ENCODE measurements at places on chromosomes 7 and 10.

DNA sequence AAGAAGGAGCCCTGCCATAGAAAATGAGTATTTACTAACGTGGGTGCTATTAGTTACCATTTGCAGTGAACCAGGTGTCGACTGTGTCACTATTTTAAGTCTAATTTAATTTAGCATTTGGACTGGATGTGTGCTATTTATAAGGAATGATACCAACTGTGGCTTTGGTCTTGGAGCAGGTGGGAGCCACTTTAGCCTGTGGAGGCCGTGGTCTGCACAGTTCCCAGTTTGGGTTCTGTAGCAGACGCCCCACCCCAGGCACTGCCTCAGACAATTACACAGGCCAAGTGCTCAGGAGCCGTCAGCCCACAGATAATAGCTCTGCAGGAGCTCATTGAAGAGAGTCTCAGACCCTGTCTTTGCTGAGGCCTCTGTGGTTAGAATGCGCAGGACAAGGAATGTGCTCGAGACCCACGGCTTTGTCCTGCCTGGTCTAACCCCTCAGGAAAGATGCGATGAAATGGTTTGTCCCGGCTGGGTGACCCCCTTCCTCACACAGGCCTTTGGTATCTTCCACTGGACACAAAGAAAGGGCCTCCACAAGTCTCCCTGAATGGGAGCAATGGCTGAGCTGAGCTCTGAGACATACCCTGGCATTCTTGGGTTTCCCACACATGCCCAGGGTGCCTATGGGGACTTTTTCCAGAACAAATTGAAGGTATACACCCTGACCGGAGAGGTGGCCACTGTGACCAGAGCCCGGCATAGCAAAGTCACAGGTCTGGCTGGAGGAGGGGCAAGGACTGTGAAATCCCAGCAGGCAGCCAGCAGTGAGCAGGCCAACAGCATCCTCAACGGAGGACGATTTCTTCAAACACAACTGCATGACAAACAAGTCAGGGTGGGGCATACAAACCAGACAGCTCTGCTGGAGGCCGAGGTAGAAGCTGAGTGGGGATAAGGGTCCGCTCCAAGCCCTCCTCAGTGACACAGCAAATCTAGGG, 251.2 kb downstream of the ARHGAP12 start:
- DNase-seq: no peak

DNA sequence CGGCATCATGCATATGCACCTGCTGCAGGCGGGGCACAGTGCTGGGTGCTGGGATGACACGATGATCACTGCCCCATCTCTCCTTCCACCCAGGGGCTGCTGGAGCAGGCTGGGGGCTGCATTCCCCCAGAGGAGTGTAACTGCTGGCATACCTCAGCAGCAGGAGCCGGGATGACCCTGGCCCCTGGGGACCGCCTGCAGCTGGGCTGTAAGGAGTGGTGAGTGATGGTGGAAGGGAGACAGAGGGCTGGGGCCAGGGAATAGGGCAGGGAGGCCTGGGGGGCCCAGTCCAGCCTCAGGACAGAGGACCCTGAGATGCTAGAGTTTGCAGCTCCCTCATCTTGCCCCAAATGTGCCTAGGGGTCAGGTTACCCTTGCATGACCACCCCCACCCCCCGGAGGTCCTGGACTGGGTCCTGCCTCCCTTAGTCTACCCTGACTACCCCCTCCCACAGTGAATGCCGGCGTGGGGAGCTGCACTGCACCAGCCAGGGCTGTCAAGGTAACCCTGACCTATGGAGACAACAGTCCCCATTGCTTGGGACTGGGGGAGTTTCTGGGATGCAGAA, 14.5 kb upstream of the ZNF862 start:
- no peak for DNase-seq

GRCh38 chr10:124886195-124886594, 55.7 kb upstream of the ZRANB1 start:
- DNase-seq: no peak

DNA sequence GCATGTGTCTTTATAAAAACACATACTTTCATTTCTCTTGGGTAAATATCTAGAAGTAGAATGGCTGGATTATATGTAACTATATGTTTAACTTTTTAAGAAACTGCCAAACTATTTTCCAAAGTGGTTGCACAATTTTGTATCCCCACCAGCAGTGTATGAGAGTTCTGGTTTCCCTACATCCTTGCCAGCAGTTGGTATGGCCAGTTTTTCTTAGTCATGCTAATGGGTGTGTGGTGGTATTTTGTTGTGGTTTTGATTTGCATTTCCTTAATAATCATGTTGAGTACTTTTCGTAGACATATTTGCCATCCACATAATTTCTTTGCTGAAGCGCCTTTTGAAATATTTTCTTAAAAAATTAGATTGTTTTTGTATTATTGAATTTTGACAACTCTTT, 60.3 kb downstream of the NEUROG3 start:
- no peak for DNase-seq

- no peak for DNase-seq
Measured at GRCh38 chr7:70097645-70098044, 499.4 kb downstream of the AUTS2 start.

DNA sequence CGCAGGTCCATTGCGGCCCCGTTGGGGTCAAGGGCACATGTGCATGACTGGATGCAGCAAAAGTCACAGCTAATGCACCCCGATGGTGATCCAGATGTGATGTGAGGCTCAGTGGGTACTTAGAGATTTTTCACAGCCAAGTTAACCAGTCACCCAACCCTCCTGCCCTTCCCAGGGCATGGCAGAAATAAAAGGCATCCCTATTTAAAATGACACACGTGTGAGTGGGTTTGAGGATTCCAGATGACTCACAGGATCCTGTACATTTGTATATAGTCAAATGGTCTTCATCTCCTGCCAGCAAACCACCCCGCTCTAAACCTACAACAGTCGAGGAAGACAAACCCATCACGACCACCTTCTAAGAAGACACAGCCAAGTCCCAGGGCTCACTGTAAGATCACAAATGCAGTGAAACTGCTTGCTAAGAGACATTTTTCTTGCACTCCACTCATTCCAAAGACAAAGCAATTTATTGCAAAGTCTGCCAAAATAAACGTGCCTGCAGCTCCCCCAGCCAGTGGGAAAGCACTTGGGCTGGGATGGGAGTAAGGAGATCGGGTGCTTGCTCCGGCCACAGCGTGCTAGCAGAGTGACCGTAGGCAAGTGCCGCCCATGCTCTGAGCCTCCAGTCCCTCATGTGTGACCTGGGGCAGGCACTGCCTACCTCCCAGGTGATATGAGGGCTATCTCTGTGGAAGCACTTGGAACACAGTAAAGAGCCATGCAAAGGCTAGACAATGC, 86.6 kb upstream of the MACROH2A2 start:
- DNase-seq: no peak

GRCh38 chr7:81902536-81902935, 132.7 kb upstream of the HGF start:
- DNase-seq: no peak

GRCh38 chr10:133267293-133267692, 9.4 kb downstream of the ADAM8 start:
- no peak for DNase-seq

DNA sequence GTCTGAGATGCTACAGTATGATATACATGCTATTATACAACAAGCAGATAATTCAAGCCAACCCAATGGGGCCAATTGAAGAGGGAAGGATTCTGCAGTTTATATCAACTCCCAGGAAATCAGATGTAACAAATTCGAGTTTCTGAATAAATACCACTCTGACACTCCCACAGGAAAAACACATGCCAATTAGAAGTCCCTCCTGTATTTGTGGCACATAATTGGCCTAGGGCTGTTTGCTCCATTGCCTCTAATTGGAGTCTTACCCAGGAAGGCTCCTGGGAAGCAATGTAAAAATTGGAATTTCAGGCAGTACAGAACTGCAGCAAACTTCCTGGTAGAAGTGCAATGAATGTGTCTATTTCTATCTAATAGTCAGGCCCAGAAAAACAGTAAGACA, 4.7 kb downstream of the PPA1 start:
- no peak for DNase-seq

DNA sequence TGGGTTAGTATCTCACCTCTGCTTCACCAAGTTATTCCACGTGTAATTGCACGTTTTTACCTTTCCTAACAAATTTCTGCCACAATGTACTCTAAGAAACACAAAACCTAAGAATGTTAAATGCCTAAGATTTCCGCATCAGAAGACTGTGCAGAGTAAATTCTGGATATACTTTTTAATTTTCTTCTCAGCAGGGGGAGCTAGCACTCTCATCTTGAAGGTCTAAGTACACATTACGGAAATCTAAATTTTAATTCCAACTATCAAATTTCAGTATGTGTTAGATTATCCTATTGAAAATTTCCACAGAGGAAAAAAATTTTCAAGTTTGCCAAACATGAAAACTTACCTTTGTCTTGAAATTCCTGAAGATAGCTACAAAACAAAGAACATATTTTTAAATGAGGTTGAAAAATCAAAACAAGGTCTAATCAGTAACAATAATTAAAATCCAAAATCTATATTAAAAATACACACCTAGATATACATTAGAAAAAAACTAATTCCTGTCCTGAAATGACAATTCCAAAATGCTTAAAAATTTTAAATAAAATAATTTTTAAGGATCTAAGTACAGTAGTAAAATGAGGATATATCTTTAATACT, 10.5 kb downstream of the SKAP2 start:
- DNase-seq: peak; percentile 30

GRCh38 chr7:88396948-88397322, 90.2 kb upstream of the STEAP4 start:
- no peak for DNase-seq

DNA sequence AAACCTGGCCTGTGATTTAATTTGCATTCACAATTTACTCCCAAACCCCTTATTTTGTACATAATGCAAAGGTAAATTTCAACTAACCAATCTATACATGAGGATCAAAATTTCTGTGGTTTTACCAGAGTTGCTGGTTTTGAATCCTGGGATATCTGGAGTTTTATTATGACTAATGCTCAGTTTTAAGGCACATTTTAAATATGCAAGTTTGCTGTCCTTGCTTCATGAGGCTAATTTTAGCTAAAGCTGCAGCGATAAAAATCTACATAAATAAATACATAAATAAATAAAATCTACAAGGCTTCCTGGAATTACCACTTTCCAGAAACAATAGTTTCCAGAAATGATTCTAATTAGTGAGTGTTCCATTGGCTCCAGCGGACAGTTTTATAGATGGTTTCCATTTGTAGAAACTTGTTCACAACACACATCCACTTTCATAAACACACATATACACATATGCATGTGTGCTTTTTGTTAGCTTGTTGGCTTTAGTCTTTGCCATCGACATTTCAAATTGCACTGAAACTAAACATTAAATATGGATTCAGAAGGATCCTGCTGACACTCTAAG, 339.5 kb upstream of the NRP1 start:
- no peak for DNase-seq

DNA sequence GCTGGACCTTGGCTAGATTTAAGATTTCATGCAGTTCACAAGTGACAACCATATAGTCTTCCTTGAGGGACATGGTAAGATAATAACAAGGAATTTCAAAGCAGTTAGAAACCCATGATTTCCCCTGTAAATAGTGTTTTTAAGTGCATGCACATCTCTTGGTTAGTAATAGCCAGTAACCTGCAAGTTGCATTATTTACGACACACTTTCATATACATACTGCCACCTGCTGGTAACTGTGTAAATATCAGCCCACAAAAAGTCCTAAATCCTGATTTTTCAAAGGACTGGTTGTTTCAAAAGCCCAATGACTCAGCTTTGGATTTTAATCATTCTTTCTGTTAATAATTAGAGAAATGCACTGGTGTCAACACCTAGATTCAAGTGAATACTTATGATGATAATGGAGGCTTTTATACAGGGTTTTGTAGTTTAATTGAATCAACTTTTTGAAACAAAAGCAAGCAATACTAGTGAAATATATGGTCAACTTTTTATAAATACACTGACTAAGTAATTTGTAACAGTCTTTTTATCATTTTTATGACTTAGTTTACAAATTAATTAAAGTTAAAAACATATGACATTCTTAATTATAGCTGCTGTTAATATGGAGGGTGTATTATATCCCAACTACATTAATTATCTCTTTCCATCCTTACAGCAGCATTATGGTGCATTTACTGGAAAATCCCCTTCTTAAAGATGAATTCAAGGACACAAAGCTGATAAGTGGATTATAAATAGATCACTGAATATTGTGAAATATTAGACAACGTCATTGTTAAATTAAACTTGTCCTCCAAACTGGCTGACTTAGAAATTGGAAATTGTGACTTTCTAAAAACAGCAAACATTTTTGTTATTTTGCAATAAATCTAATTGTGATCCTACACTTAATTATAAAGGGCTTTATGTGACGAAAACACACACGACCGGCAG, 367.7 kb upstream of the SEMA3D start:
- DNase-seq: peak; percentile 77

- DNase-seq: peak; percentile 79
Measured at GRCh38 chr10:103870516-103870915, 15.1 kb upstream of the SH3PXD2A start.

GRCh38 chr10:16314259-16314658, 122.6 kb upstream of the PTER start:
- DNase-seq: no peak

- DNase-seq: no peak
Measured at GRCh38 chr10:49625411-49625810, 11.6 kb downstream of the CHAT start.

GRCh38 chr7:129168231-129169021, 20.0 kb upstream of the SMO start:
- no peak for DNase-seq

- DNase-seq: no peak
Measured at GRCh38 chr7:23275912-23276311, 23.2 kb upstream of the MALSU1 start.

- DNase-seq: no peak
Measured at GRCh38 chr10:5526691-5527331, 2.0 kb downstream of the CALML3 start.

GRCh38 chr10:42952931-42953683, 123.8 kb upstream of the RET start:
- DNase-seq: no peak

DNA sequence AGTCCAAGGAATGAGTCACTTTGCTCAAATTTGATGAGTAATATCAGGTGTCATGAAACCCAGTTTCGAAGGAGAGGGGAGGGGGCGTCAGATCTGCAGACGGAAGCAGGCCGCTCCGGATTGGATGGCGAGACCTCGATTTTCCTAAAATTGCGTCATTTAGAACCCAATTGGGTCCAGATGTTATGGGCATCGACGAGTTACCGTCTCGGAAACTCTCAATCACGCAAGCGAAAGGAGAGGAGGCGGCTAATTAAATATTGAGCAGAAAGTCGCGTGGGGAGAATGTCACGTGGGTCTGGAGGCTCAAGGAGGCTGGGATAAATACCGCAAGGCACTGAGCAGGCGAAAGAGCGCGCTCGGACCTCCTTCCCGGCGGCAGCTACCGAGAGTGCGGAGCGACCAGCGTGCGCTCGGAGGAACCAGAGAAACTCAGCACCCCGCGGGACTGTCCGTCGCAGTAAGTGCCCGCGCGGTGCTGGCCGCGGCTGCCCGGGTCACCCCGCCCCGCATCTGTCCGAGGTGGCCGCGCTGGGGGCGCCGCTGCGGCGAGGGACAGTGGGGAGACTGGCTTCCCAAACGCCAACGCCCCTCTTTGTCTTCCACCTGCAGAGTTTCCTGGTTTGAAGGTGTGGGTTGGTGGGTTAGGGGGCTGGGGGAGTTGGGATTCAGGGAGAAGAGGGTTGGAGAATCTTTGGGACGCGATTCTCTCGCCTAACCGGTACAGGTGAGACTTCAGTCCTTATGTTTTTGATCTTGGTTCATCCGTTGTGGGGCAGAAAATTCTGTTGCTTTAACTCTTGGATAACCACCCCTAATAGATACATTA, at the start of gene TAC1:
Gene TAC1, plus strand, starts transcription at position 351 of the 829 bp plus-strand sequence. CDS start 527 bp downstream, outside the sequence.
- DNase-seq: no peak
